ENCODE measurements at places on chromosomes 12 and 14.

DNA sequence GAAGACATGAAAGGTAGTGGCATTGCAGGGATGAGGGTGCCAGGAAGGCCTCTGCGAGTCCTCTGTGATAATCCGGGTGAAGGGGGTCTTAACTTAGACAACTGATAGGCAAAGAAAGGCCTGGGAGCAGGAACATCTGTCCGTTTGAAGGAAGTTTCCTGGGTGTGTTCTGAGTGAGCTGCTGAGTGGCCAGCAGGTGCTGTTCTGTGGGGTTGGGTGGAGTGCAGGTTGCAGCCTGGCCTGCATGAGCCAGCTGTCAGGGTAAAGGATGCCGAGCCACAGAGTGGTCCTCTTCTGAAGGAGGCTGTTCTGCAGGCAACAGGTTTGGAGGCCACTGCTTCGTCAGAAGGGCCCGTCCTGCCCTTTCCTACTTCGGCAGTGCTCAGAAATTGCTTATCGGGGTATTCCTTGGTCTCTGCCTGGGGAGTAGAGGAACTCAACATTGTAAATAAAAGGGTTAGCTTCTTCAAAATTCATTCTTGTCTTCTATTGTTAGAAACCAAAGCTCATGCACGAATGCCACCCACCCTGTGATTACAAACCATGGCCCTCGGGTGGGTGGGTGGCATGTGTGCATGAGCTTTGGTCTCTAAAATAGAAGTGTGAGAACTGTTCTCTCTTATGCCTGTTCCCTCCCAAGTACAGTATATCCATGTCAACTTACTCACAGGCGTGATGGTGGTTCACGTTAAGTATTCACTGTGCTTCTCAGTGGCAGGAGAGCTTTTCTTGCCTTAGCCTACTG, 118.9 kb downstream of the CHST11 start:
- DNase-seq, result no peak

GRCh38 chr12:59066445-59066844, 146.1 kb upstream of the LRIG3 start:
- DNase-seq, result no peak

GRCh38 chr12:84658877-84659276, 253.7 kb downstream of the SLC6A15 start:
- no peak for DNase-seq

GRCh38 chr14:25034803-25035681, 14.9 kb downstream of the STXBP6 start:
- no peak for DNase-seq

- no peak for DNase-seq
Observed at GRCh38 chr12:63909746-63910145, 65.2 kb downstream of the SRGAP1 start.

GRCh38 chr12:71075743-71076142, 82.1 kb downstream of the TSPAN8 start:
- DNase-seq, result no peak

DNA sequence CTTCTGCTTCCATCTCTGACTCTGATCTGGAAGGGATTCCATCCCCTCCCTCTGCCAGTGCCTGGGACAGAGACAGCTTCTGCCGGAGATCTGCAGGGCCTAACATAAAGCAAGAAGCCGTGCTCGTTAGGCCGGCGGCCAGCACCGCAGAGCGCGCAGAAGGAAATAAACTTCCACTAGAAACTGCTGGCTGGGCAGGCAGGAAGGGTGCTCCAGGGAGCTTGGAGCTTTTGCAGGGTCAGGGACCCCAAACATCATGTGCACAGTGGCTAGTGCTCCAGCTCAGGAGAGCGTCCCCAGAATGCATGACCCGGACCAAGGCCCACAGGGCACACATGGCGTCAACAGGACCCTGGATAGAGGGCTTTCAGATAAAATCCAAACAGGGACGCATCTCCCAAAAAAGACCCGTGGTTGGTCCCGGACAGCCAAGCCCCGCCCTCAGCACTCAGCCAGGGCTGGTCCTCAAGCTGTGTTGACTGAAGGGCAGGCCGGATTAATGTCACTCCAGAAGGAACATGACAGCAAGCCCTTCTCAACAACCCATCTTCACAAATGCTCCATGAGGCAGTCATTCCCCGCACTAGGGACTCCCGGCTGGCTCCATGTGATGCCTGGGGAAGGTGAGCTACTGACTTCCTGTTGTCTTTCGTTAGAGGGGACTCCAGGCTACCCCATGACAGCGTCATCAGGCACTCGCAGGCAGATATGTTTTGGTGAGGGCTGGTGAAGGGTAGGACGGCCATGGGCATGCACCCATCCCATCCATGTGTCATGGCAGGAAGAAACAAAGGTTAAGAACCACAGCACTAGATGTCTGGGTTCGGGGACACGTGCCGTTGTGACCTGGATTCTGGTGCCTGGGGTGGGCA, 121.5 kb downstream of the CALM1 start:
- no peak for DNase-seq

DNA sequence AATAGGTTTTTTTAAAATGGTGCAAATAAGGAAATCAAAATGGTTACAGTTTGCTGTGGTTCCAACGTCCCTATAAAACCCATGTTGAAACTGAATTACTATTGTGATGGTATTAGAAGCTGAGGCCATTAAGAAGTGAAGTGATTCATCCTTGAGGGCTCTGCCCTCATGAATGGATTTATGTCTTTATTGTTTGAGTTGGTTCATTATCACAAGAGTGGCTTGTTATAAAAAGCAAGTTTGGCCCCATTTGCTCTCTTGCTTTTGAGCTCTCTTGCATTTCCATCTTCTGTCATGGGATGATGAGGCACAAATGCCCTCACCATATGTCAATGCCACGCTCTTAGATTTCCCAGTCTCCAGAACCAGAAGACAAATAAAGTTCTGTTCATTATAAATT, 62.3 kb downstream of the PRKD1 start:
- DNase-seq, result no peak
